Fibroblast of mammary gland (primary cell): ENCODE measurements at places on chromosomes 1 and 21.
A peak's percentile ranks its signal among the peaks of the same experiment; 100 is the strongest.

GRCh38 chr1:219659684-219660083 lies 46.8 kb upstream of the ZC3H11B start:
- peak; percentile 31 for DNase-seq

GRCh38 chr1:212620293-212620692 lies 11.7 kb downstream of the ATF3 start:
- no peak for DNase-seq

DNA sequence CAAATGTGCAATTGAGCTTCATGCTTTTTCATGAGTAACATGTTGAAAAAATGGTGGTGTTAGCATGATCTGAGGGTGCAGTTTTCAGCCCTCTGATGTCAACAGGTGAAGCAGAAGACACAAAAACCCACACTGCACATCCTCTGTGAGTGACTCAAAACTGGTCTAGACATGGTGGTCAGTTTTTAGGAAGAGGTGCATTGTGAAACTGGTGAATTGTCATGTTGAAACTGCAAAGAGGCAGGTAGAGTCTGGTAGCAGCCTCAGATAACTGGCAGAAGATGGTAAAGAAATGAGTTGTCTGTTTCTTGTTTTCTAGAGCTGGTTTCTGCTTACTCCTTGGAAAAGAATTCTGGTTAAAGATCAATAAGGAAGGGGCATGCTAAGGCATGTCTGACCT lies 97.3 kb upstream of the HMCN1 start:
- DNase-seq, result no peak

- peak; percentile 59 for DNase-seq
These were observed 2.1 kb upstream of the S100A9 start for GRCh38 chr1:153355445-153356071.

- no peak for DNase-seq
These were observed 88.8 kb downstream of the TGFBR3 start for GRCh38 chr1:91797164-91797563.

GRCh38 chr1:7220007-7220406 lies 434.8 kb downstream of the CAMTA1 start:
- DNase-seq, result peak; percentile 20

DNA sequence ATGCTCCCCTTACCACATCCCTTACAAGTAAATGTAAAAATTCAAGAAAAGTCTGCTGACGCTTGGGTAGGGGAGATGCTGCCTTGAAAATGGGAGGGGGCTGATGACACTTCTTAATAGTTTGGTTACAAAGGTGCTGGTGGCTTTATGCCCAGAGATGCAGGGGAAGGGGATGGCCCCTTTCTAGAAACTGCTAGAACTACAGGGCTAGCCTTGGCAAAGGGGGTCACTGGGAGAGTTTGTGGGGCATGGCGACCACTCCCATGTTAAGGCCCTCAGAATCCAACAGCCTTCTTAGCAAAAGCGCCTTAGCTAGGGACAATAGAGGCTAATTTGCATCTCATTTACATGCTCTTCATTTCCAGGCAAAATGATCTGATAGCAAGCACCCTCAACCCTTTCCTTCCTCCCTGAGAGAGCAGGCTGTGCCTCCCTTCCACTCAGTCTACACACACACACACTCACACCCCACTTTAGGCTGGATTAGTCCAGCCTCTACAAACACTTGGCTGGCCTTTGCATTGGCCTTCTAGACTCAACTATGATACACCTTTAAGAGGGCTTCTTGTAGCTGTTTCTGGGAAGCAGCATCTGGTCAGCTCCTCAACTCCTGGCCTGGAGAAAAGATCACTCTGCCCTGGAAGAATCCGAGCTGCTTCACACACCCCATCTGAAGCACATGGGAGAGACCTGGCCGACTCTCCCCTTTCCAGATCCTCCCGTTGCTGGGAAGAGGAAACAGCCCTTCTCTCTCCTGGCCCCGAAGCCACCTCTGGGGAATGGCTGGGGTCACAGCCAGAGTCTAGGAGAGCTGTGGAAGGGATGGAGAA lies 1.7 kb downstream of the SEMA6C start:
- no peak for DNase-seq

- peak; percentile 95 for DNase-seq
These were observed 54.1 kb downstream of the KCNJ15 start for GRCh38 chr21:38310646-38311485.

- no peak for DNase-seq
These were observed 2.5 kb downstream of the PKP1 start for GRCh38 chr1:201285846-201286245.

GRCh38 chr1:170674239-170674638 lies 10.3 kb downstream of the PRRX1 start:
- peak; percentile 94 for DNase-seq

GRCh38 chr21:41717573-41718330 lies 49.1 kb downstream of the RIPK4 start:
- DNase-seq, result no peak
